Psoas muscle (tissue), 8 donors: ENCODE measurements at places on chromosomes 13 and 19. TPM values are rescaled to one million over a fixed set of nuclear protein-coding genes. Genes with fewer than 3 reads are reported as not detected.

ZNF154 gene
- total RNA-seq: 1.6 TPM

GIPC3 gene
- total RNA-seq: 1.1 TPM

GRCh38 chr13:33206425-33206824 lies 79.1 kb downstream of the STARD13 start:
- H3K27ac ChIP-seq: peak overlapping the region; percentile 5
- peaks cover 31% of the 10 kb centered on the region for H3K4me1 ChIP-seq
- no peak overlapping the region for H3K4me3 ChIP-seq
- no peak for DNase-seq
- no peaks in the 10 kb centered on the region for H3K27me3 ChIP-seq

DNA sequence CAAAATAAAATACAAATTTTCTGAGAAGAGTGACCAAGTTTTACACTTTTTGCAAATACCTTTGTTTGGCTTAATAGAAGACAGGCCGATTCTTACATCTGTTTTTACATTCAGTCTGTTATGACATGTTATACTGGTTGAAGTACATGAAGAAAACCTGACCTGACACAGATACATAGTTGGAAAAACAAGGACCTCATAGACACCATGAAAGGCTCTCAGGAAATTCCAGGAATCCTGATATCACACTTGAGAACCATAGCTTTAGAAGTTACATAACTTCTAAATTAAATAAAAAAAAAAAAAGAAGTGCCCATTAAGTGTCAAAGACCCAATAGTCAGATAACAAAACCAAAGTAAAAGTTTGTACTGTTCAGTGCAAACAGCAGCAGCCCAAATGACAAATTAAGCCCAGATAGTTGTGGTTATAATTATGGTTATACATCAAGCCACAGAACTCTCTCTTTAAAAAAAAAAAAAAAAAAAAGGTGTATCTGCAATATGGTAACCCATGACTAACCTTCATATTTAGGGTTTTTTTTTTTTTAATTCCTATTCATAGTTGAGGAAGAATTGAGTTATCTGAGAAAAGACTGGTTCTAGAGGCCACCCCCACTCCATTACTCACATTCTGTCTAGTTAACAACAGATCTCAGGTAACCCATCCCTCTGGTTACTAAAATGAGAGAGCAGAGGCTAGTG lies 19.8 kb downstream of the RBM26 start:
- H3K27me3 ChIP-seq: no peaks in the 10 kb centered on the region
- peaks cover 57% of the 10 kb centered on the region for H3K4me1 ChIP-seq
- no peak overlapping the region for H3K4me3 ChIP-seq
- DNase-seq: no peak
- peak overlapping the region; percentile 47 for H3K27ac ChIP-seq

DNA sequence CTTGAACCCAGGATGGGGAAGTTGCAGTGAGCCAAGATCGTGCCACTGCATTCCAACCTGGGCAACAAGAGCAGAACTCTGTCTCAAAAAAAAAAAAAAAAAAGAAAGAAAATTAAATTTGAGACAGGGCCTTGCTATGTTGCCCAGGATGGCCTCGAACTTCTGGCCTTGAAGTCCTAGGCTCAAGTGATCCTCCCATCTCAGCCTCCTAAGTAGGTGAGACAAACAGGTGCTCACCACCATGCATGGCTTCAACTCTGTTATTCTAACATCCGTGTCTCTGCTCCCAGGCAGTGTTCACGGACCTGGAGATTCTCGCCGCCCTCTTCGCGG lies 40.3 kb downstream of the PDE4A start:
- no peaks in the 10 kb centered on the region for H3K4me1 ChIP-seq
- no peaks in the 10 kb centered on the region for H3K27me3 ChIP-seq
- H3K27ac ChIP-seq: peak overlapping the region; percentile 14
- no peak overlapping the region for H3K4me3 ChIP-seq

GRCh38 chr13:113573065-113573464 lies 11.5 kb upstream of the TFDP1 start:
- H3K27me3 ChIP-seq: no peaks in the 10 kb centered on the region
- no peaks in the 10 kb centered on the region for H3K4me1 ChIP-seq
- H3K27ac ChIP-seq: no peak overlapping the region
